Pons (tissue), 1 donor: ENCODE measurements at places on chromosomes 13 and 19.

DNA sequence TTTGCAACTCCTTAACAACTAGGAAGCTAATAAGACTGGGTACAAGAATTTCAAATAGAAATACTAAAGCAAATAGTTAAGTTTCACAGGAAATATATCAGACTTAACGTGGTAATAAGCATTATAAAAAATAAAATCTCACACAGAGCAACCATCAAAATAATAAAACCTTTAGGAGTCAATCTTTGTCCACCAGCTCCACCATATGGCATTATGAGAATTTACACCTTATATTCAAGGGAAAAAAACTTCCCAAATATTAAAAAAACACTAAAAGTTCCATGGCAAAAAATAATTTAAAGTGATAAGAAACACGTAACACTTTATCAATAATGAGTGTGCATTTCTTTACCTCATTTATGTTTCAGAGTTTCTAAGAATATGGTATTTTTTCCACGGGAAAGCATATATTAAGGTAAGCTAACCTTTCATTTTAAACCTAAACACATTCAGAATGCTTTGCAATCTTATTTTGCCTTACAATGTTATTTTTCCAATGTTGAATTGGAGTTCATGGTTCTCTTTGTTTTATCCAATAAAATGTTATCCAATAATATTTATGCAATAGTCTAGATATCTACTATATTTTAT lies 423.2 kb upstream of the SGCG start:
- peak; percentile 19 for DNase-seq

DNA sequence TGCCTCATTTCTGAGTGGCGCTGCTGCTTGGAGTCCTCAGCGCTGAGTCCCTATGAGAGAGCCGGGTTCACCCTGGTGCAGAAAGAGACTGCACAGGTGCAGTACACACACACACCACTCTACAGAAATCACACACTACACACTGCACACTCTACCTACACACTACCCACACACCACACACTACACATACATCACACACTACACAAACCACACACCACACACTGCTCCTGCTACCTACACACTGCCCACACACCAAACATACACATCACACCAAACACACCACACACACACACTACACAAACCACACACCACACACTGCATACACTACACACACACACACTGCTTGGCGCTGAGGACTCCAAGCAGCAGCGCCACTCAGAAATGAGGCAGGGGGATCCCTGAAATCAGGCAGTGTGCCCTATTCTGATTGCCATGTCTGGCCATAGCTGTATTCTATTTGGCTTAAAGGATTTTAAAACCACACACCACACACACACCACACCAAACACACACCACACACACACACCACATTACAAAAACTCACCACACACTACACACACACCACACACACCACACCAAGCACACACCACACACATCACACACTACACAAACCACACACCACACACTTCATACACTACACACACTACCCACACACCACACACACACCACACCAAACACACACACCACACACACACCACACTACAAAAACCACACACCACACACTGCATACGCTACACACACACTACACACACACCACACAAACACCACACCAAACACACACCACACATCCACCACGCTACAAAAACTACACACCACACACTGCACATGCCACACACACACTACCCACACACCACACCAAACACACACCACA lies 4.9 kb downstream of the MAG start:
- no peak for DNase-seq

DNA sequence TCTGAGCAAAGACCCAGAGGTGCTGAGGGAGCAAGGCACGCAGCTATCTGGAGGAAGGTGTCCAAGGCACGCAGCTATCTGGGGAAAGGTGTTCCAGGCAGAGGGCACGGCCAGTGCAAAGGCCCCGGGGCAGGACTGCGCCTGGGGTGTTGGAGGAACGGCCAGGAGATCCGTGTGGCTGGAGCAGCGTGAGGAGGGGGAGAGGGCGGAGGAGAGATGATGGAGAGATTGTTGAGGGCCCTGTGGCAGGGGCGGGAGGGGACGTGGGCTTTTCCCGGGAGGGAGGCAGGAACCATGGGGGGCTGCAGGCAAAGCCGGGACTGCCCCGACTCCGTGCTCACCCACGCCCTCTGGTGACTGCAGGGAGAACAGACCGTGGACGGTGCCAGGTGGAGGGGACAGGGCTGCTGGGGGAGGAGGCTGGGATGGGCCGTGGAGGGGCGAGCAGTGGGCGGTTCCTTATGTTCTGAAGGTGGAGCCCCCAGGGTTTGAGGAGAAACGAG lies 13.3 kb upstream of the MISP start:
- no peak for DNase-seq

DNA sequence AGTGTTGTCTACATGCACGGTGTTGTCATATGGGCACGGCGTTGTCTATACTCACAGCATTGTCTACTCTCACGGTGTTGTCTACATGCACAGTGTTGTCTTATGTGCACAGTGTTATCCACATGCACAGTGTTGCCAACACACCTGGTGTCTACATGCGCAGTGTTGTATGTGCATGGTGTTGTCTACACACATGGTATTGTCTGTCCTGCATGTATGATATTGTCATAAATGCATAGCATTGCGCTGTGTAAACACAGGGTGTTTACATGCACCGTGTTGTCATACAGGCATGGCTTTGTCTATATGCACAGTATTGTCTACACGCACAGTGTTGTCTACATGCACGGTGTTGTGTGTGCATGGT lies 6.8 kb downstream of the ADPRHL1 start:
- no peak for DNase-seq

DNA sequence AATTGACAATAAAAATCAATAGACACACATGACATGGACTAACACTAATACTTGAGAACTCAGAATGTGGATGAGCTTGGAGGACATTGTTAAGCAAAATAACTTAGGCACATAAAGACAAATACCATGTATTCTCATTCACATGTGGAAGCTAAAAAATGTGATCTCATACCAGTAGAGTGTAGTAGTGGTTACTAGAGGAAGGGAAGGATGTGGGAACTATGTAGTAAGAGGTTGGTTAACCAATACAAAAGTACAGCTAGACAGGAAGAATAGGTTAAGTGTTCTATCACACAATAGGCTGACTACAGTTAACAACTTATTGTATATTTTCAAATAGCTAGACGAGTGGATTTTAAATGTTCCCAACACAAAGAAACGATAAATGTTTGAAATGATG lies 415.8 kb upstream of the KLF12 start:
- DNase-seq = no peak

GRCh38 chr13:20160306-20161274 lies at the start of gene GJA3:
TSS of gene GJA3 (minus strand) at chr13:20161052. CDS start at chr13:20143288, 17,764 bp downstream.
- DNase-seq = no peak

GRCh38 chr13:112124141-112124540 lies 57.2 kb downstream of the SOX1 start:
- DNase-seq = no peak

- no peak for DNase-seq
Observed at GRCh38 chr19:10019246-10019645, 6.0 kb downstream of the RDH8 start.

DNA sequence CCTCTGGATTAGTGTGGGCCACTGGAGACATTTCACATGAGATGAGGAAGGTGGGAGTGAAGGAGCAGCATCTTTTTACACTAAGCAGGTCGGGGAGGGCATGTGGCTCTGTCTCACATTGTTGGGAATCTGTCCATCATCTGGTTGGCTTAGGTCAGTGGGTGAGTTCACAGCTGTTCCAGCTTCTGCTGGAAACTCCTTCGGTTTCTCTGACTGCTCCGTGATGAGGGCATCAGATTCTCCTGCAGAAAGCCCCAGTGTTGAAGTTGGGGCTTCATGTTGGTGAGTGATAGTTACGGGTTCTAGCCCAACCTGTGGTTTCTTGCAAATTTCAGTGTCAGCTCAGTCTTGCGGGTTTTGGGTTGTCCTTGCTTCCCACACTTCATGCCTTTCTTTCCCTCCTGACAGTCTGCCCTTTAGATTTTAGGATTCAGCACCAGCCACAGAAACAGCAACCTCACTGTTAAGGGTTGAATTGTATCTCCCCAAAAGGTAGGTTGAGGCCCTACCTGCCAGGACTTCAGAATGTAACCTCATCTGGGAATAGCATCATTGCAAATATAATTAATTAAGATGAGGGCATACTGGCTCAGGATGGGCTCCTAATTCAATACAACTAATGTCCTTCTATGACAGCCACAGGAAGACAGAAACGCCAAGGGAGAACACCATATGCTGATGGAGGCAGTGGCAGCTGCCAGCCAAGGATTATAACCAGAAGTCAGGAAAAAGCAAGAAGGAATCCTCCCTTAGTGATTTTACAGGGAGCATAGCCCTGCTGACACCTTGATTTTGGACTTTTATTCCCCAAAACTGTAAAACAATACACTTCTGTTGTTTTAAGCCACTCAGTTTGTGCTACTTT lies 7.6 kb upstream of the ALOX5AP start:
- DNase-seq = no peak

GRCh38 chr13:39347926-39348901 lies 254.8 kb downstream of the LHFPL6 start:
- DNase-seq = peak; percentile 42

- peak; percentile 56 for DNase-seq
Observed at GRCh38 chr13:41075034-41075433, 13.7 kb downstream of the WBP4 start.

- no peak for DNase-seq
Observed at GRCh38 chr13:98232456-98232855, 55.4 kb upstream of the RNF113B start.

DNA sequence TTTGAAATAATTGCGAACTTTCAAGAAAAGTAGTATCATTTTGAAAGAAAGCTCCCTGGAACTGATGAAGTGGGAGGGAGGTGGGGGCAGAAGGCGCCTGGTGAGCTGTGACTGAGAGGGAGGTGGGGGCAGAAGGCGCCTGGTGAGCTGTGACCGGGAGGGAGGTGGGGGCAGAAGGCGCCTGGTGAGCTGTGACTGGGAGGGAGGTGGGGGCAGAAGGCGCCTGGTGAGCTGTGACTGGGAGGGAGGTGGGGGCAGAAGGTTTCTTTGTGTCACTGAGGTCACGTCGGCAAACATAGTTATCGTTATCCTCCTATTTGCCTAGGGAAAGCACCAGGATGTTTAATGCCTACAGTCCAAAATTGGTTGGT lies 24.2 kb downstream of the C2CD4C start:
- DNase-seq = no peak

DNA sequence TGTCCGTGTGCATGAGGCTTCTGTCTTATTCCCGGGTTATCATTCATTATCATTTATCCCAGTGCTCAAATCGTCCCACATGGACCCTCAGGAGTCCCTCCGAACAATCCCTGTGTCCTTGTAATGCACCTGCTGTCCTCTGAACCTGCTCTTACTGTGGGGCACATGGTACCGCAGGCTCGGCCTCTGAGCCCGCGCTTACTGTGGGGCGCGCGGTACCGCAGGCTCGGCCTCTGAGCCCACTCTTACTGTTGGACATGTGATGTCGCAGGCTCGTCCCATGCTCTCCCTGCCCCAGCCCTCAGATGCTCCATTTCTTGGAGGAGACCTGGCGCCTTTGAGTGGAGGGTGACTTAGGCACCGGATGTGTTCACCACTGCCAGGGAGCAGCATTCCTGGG lies 16.8 kb upstream of the ZNF554 start:
- DNase-seq = no peak

DNA sequence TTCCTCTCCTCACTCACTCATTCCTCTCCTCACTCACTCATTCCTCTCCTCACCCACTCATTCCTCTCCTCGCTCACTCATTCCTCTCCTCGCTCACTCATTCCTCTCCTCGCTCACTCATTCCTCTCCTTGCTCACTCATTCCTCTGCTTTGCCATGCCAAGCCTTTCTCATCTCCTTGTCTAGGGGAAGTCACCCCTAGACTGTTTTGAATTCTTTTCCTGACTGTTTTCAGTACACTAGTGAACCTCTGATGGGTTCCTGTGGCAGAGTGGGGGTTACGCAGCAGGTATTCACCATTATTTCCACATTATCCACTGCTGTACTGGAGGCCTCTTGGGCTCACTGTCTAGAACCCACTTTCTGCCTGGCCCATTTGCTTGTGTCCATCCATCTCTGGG lies 1.2 kb downstream of the CYP4F8 start:
- no peak for DNase-seq

DNA sequence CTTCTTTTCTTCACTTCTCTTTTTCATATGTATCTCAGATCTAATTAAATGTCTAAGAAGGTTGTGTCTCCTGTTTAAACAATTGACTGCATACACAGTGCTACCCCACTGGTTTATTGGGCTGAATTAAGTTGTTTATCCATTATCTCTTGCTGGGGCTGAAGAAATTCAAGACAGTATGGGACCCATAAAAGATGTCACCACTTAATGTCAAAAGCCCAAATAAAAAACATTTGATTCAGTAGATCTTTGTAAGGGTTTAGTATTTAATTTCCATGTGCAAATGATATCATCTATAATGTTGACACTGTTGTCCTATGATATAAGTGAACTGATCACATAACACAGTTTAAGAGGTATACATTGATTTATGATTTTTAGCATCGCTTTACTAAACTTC lies 1431.9 kb upstream of the PCDH20 start:
- DNase-seq = no peak

DNA sequence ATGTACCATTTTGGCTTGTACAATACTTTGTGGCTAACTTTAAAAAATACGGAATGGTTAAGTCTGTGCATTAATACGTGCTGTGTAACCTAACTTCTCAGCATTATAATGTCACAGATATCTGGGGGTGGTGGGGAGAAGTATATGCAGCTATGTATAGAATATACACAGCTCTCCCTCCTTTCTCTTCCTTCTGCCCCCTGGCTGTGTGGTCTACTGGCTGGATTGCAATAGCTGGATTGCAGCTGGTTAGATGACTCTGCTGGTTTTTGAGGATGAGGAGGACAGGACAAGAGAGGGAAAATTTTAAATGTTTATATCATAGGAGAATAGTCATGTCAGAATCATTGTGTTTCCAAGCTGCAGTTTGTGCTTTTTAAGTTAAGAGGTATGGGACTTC lies 9.7 kb downstream of the RNASEH2B start:
- no peak for DNase-seq

DNA sequence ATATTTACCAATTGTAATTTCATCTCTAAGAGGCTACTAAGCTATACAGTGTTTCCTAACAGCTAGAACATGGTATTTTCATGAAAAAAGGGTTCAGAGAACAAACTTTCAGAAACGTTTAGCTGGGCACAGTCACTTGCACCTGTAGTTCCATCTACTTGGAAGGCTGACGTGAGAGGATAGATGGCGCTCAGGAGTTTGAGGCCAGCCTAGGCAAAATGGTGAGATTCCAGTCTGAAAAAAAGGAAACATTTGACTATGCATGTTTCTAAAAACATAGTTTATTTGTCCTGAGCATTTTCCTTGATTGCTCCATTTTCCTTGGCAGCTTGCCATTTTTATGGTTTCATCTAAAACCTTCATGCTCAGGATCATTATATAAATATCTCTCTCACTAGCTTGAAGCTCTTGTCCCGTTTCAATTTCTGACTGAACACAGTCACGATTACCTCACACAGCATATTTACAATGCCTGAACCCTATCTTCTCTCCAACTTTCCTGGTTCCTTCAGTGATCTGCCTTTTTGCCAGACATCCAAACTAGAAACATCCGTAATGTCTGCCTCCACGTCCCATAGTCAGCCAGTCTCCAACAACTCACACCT lies 200.8 kb downstream of the RGCC start:
- no peak for DNase-seq

GRCh38 chr13:78875792-78876580 lies 217.0 kb upstream of the OBI1 start:
- no peak for DNase-seq
